ENCODE measurements at places on chromosomes 7 and 10.
A peak's percentile ranks its signal among the peaks of the same experiment; 100 is the strongest.

GRCh38 chr7:157568106-157568769 is 231.4 kb downstream of the DNAJB6 start:
- DNase-seq, result no peak

- no peak for DNase-seq
Measured at GRCh38 chr10:75068523-75068922, 42.9 kb upstream of the SAMD8 start.

DNA sequence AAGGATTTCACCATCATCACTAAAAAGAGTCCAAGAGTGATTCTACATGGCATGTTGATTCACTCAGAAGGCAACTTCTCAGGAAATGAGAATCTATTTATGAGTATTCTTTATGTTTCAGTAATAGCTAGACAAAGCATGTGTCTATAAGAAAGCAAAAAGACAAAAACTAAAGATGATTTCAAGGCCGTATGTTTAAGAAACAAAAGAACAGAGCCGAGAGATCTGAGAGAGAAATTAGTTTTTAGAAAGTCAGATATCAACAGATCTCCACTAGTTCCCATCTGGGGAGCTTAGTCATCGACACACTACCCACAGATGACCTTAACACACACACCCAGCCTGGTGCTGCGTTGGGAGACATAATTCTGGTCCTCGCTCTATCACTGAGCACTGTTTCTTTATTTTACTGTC is 21.0 kb downstream of the PIP4K2A start:
- DNase-seq, result no peak

- no peak for DNase-seq
Measured at GRCh38 chr7:105713488-105714465, 132.5 kb upstream of the EFCAB10 start.

GRCh38 chr10:68301790-68302502 is 29.9 kb upstream of the HNRNPH3 start:
- no peak for DNase-seq

DNA sequence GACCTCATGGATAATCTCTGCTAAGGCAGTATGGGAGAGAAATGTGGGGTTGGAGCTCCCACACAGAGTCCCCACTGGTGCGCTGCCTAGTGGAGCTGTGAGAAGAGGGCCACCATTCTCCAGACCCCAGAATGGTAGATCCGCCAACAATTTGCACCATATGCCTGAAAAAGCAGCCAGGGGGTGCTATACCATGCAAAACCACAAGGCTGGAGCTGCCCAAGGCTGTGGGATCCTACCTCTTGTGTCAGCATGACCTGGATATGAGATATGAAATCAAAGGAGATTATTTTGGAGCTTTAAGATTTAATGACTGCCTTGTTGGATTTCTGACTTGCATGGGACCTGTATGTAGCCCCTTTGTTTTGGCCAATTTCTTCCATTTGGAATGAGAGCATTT is 27.0 kb upstream of the SAMD9L start:
- no peak for DNase-seq

- DNase-seq, result no peak
Measured at GRCh38 chr7:13540429-13540828, 449.0 kb downstream of the ETV1 start.

- no peak for DNase-seq
Measured at GRCh38 chr10:95245425-95246055, 45.3 kb downstream of the PDLIM1 start.

GRCh38 chr7:25073451-25073850 is 51.6 kb downstream of the CYCS start:
- no peak for DNase-seq

DNA sequence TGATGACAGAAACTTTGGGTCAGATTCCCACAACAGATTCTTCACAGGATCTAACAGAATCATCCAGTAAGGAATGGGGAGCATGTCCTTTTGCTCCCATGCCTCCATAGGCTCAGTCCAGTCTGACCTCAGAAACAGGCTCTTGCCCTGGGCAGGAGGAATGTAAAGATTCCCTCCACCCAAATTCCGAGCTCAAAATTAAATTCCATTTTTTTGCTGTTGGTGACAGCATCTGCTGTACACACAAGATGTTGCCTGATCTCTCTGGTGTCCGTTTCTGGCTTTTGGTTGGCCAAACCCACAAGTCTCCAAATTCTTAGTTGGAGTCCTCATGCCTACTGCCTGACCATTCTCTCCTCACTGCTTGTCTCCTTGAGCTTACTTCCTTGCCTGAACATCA is 53.7 kb downstream of the SEM1 start:
- DNase-seq, result no peak

DNA sequence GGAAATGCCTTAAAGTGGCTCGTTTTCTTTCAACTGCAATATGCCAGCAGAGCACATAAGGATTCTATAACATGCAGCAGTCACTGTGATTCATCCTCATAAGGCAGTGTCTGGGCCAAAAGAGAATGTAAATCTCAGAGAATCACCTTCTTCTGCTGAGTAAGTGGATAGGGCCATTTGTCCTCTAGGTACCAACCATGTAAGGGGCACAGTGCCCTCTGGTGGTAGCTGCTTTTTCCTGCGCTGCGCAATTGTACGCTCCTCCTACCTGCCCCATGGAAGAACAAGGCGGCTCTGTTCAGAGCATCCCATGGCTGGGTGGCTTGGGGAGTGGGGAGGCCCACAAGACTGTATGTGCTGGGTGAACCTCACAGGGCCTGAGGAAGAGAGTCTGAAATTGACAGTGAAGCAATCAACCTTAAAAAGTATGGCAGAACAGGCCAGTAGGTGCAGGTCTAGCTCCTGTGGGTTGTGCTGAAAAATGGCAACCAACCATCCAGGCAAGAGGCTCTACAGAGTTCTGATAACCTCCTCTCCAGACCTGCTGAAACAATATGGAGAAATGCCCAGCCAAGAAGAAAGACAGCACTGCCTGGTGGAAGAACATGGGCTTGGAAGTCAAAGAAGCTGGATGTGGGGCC is 78.6 kb upstream of the C10orf90 start:
- peak; percentile 14 for DNase-seq

GRCh38 chr7:79968894-79969293 is 165.7 kb upstream of the GNAI1 start:
- no peak for DNase-seq

DNA sequence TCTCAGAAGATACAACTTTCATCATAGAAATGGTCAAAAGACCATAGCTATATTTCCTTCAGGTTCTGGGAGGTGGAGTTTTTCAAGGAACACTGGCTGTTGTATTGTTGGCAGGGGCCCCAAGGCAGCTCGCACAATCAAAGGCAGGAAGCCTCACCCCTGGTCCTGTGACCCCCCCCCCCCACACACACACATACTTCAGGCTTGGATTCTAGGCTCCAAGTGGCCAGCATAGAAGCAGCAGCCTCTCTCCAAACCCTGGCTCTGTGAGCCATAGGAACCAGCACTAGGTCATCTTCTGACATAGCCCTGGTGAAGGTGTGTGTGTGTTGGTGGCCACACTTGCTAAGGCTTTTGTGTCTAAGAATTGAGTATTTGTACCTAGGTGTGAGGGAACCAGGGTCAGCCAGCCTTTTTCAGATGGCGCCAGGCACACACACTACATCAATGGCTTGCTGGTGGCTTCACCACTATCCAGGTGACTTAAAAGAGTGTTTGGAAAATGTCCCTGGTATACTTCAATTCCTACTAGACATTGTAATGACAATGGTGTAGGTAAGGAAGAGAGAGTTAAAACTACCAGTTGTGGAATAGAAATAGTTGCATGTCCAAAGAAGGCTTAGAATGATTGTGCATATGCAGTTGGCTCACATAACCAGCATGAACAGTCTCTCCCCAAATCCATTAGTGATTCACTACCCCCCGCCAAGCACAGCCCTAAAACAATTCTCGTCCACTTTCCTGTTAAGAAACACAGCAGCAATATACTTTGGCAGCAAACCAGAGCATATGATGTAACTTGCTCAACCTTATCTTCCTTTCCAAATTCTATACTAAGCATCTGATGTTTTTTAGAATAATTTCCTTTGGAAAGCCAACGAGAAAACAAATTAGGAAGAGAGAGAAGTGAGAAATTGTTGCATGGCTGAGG is 91.3 kb downstream of the AVL9 start:
- DNase-seq, result no peak

GRCh38 chr7:107996072-107996882 is 6.7 kb downstream of the LAMB1 start:
- DNase-seq, result no peak

- DNase-seq, result no peak
Measured at GRCh38 chr7:23615331-23615730, 18.1 kb downstream of the CCDC126 start.

GRCh38 chr10:8614054-8614565 is 559.6 kb downstream of the GATA3 start:
- no peak for DNase-seq

GRCh38 chr7:142789441-142789840 is 18.7 kb downstream of the PRSS2 start:
- no peak for DNase-seq

- no peak for DNase-seq
Measured at GRCh38 chr10:79937701-79938151, 11.2 kb downstream of the SFTPD start.

- peak; percentile 29 for DNase-seq
Measured at GRCh38 chr7:135147899-135148721, at the start of gene TMEM140. Gene TMEM140 (plus strand): TSS chr7:135148072. CDS start chr7:135164442, 16,370 bp downstream.

GRCh38 chr7:128781126-128781525 is 5.5 kb upstream of the OPN1SW start:
- DNase-seq, result no peak

- DNase-seq, result no peak
Measured at GRCh38 chr10:35835545-35835944, 193.4 kb upstream of the FZD8 start.

DNA sequence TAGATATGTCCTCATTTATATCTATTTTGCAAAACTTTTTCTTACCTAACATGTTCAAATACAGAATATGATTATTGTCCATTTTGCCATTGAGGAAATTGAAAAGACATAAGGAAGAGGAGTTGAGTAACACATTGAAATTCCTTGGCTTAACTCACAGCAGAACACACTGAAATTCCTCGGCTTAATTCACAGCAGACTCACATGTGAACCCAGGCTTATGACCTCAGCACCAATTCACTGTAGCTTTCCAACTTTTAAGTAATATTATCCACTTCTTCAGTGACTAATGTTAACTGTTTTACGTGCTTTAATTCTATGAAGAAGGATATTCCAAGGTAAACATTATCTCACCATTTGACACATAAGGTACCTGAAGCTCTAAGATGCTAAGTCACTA is 597.5 kb upstream of the PFKP start:
- DNase-seq, result no peak

DNA sequence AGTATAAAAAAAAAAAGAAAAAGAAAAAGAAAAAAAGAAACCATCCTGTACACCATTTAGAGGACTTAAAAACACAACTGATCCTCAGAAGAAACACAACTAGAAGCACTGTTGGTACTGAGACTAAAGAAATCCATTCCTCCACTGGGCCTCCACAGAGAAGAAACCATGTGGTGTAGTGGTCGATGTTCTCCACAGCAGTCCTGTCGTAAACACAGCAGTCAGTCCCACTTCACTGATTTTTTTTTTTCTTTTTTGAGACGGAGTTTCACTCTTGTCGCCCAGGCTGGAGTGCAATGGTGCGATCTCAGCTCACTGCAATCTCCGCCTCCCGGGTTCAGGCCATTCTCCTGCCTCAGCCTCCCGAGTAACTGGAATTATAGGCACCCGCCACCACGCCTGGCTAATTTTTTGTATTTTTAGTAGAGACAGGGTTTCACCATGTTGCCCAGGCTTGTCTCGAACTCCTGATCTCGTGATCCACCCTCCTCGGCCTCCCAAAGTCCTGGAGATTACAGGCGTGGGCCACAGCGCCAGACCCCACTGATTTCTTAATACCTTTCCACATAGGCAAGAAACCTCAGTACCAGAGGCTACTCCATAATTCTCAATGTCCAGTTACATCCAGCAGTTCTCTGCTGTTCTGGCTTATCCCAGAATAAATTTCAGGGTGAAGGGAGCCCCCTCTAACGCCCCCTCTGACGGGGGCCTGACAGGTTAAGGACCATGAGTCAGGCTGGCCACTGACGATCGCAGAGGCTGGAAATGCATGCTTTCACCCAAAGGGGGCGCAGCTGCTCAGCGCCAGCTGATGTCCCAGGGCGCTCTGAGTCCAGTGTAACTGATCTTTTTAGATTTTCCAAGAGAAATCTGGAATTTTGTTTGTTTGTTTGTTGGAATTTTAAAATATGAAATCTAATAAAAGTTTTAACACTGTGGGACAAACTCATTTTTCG is 24.8 kb upstream of the FFAR4 start:
- no peak for DNase-seq

GRCh38 chr10:71188201-71188600 is 24.2 kb upstream of the UNC5B start:
- no peak for DNase-seq

DNA sequence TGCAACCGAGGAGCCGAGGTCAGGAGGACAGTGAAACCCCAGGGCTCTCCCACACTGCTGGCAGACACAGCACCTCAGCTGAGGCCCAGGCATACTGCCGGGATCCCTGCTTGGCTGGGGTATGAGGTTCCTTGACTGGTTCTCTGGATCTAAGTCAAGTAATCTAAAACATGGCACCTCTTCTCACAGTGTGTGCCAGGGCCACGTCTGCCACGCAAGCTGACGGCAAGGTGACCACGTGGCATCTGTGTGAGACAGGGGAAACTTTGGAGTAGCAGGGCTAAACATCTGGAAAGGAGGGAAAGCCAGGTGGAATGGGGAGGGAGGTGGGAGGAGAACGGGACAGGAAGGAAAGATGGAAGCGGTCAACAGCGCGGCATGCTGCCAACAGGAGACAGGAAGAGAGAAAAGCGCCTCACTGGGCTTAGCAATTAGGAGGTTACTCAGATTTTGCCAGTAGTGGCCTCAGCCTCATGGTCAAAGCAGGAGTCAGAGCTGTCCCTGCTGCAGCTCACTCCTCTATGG is 103.7 kb downstream of the CXCL12 start:
- no peak for DNase-seq

GRCh38 chr10:90871279-90871765 is 452 bp upstream of the RPP30 start:
- DNase-seq, result no peak

GRCh38 chr10:127278001-127278400 is 81.6 kb upstream of the INSYN2A start:
- no peak for DNase-seq

GRCh38 chr7:140060788-140061606 is 1.8 kb downstream of the PARP12 start:
- no peak for DNase-seq

- DNase-seq, result peak; percentile 33
Measured at GRCh38 chr10:3192856-3193635, 20.5 kb upstream of the PITRM1 start.

DNA sequence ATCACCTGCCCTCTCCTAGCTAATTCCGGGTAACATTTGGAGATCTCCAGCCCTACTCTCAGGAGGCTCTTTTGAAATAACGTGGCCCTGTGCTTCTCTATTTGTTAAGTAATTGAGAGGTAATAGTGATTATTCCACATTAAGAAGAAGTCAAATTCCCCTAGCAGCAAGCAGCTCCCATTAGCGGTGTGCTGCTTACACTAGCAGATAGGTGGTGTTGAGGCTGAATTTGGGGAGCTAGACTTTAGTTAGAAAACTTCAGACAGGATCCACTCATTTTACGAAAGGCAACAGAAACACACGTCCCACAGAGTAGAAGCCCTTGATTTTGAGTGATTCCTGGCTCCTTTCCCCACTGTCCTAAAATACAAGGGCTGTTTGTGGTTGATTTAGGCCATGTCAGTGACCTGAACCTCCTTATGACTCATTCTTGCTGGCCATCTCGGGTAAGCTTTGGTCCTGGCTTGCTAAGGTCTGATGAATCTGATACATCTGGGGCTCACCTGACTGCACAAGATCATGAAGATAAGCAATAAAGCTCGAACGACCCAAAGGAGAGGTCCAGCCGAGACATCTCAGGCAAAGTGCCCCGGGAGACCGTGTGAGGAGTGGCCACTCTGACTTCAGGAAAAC is 77.2 kb downstream of the FAM204A start:
- no peak for DNase-seq

- DNase-seq, result peak; percentile 49
Measured at GRCh38 chr10:69124563-69125268, 738 bp downstream of the VPS26A start.
